DMS153 (cell line): ENCODE measurements at places on chromosomes 7 and 10.

GRCh38 chr7:74051193-74051592, 23.2 kb downstream of the ELN start:
- DNase-seq, result no peak

GRCh38 chr10:18446205-18446604, 205.2 kb downstream of the NSUN6 start:
- no peak for DNase-seq

- no peak for DNase-seq
These were observed 23.1 kb downstream of the GBX1 start for GRCh38 chr7:151144387-151144786.

- DNase-seq, result no peak
These were observed 59.2 kb downstream of the AKR1E2 start for GRCh38 chr10:4885162-4885561.

- DNase-seq, result no peak
These were observed 10.0 kb downstream of the WBP1L start for GRCh38 chr10:102753718-102754117.

- no peak for DNase-seq
These were observed 10.9 kb downstream of the BPGM start for GRCh38 chr7:134657526-134657925.

GRCh38 chr7:148772297-148773089, 73.8 kb downstream of the CUL1 start:
- no peak for DNase-seq

GRCh38 chr7:137591421-137591837, 247.9 kb upstream of the PTN start:
- DNase-seq, result no peak

DNA sequence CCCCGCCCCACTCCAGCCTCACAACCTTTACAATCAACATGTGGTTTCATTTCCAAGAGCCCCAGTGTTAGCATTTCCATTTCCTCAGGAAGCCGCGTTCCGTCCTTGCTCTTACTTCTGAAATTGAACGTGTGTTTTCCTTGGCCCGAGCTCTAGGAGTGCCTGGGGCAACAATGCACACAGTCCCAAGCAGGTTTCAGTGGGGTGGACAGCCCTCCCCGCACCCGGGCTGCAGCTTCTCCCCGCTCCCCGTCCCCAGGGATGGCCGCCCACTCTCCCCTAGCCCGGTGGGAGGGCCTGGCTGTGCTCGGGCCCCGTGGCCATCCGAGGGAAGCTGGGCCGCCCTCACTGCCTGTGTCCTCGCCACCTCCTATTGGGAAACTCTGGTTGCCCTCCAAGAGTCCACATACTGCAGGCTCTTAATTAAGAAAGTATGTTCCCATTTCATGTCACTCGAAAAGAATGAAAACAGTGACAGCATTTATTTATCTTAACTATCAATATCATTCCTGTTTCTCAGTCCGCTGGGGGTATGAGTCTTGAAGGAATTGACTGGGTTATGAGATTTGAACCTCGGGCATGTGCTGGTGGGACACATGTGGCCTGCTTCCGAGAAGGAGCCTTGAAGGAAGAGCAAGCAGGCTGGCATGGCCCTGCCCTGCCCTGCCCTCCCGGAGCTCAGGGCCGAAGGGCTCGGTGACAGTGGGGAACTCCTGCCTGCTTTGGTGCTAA, 163.8 kb downstream of the GRK5 start:
- DNase-seq, result no peak

DNA sequence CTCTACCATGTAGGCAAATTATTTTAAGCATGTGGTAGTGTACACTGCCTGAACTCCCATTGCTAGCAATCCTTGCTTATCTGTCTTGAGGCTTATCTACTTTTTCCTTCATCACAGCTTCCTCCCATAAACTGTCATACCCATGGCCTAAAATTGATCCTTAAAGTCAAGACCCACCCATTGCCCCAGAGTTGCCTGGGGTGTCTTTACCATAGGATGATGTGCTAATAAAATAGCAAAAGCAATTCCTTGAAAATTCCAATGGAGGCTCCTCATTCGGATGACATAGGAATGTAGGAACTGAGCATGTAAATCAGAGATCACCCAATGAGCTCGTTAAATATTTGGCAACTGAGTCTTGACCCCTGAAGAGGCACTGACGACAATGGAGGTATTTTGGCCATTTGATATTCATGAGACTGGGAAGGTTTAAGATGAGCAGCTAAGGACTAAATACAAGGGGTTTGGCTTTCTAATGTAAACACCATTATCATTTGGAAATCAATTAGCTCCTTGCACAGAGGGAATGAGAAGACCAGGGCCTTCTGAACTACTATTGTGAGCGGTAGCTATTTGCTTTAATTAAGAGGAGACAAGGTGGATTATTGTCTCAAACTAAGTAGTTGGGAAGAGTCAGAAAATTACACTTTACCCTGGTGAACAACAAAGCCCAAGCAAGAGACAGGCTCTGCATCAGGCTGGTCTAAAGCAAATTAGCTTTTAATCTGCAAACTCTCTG, 234.9 kb downstream of the GATA3 start:
- no peak for DNase-seq

DNA sequence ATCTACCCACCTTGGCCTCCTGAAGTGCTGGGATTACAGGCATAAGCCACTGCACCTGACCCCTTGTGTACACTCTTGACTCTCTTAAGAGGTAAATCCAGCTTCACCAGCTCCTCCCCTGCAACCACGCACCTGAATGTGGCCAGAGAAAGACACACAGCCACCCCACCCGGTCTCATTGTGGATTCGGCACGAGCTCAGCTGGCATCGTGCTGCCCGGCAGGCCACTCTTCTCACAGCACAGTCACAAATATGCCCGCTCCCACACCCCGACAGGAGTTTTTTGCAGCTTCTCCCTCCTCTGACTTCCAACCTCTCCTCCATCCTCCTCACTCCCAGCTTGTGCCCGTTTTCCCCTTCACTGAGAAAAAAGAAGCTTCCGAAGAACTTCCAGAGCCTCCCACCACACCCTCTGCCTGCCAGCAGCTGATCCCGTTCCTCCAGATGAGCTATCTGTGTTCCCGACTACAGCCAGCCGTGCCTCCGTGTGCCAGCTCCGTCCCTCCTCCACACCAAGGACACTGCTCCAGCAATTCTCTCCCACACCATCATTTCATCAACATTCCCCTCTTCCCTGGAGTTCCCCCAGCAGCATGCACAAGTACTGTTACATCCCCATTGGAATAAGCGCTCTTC, 8.0 kb upstream of the SMARCD3 start:
- DNase-seq, result no peak

DNA sequence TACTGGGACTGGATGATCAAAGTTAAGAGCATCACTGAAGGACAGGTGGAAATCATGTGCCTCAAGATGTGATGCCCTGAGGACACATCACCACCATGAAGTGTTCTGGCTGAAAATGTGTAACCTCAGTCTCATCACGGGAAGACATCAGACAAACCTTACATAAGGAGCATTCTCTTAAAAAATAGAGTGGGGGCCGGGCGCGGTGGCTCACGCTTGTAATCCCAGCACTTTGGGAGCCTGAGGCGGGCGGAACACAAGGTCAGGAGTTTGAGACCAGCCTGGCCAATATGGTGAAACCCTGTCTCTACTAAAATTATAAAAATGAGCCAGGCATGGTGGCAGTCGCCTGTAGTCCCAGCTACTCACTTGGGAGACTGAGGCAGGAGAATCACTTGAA, 65.6 kb downstream of the LOXL4 start:
- no peak for DNase-seq

DNA sequence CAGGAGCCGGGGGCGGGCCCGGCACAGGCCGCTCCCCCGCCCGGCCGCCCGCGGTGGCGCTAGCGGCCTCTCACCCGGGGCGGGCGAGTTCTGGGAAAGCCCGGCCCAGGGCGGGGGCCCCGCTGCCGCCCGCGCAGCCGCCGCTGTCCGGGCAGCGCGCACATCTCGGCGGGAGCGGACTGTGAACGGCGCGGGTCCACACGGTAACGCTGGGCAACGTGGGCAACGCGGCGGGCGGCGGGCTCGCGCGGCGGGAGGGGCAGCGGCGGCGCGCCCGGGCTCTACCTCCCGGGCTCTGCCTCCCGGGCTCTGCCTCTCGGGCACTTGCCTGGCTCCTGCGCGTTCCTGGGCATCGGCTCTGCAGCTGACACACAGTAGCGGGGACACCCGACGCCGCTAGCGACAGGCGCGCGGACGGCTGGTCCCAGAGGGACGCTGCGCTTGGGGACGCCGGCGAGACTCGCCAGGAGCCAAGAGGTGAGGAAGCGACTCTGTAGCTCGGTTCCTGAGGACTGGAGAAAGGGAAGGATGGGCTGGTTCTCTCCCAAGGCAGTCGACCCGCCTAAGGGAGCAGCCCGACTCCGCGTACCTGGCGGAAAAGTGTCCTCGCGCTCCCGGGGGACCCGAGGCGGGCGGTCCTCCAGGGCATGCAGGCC, at the start of gene PLCE1:
PLCE1 (plus strand) TSS at position 150 of the 656 bp plus-strand sequence. CDS start 37,116 bp downstream, outside the sequence.
- DNase-seq, result peak; percentile 53

GRCh38 chr10:50528206-50528605, 95.5 kb downstream of the SGMS1 start:
- DNase-seq, result no peak

DNA sequence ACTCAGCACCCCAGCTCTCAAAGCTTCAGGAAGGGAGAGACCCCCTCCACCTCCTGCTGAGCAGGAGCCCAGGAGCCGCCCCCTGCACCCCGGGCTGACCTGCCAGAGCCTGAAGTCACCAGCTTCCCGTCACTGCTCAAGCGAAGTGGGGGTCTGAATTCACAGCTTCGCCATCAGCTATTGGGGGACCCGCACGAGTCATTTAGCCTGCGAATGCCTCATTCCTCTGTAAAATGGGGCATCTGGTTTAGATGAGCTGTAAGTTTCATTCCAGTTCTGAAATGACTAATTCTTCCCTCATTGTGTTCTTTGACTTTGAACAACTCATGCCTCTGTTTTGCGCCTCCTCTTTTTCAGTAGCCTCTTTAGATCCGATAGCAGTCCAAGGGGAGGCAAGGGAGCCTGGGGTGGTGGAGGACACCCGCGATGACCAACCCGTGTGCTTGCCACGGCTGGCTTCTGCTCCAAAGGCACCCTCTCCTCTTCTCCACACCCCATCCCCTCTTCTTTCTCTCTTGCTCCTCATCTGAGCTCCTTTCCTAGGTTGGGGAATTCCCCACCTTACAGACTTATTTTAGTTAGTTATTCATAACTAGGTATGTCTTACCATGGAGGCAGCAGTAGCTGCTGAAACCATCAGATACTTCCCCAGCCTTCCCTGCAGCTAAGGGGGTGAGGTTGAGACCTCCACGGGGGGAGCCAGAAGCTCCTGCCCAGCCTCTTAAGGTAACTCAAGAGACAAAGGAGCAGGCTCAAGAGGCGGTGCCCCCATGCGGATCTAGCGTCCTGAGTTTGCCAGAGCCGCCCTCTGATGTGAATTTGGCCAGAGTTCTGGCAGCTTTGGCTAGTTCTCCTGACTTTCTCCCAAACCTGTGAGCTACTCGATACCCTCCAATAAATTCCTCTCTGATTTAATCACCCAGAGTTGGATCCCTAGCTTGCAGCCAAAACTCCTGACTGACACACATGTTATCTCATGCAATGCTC, 47.7 kb downstream of the RBM17 start:
- no peak for DNase-seq

DNA sequence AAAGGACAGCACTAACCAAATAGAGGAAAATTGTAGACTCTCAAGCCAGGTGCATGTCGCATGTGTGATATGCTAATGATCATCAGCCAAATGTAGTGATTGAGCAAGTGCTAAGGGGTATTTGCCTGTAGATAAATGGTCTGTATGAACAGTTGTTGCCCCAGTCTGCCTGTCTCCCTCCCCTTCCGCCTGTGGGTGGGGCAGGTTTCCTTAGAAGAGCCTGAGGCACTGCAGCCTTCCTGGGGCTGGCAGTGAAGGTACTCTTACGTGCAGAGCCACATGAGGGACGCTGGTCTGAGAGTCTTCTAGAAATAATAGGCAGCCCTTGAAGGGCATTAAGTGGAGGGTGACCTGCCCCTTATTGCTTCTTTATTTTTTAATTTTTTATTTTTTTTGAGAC, 152.1 kb downstream of the SNX10 start:
- DNase-seq, result no peak

DNA sequence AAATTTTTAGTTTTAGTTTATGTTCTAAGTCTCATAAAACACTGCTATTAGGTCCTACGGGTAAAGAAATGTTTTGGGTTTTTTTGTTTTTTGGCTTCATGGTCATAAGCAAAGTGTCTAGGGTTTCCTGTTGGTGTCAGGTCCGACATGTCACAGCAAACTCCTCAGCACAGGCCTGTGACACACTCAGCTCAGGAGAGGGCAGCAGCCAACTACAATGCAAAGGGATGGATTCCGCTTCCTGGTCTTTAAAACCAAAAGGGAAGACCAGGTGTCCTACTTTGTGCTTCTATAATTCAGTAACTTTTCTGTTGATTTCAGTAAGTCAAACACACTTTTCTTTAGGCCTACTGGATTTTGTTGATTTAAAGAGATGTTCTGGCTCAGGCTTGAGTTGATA, 83.8 kb upstream of the MACROH2A2 start:
- no peak for DNase-seq

GRCh38 chr10:26212511-26212910, 4.1 kb upstream of the GAD2 start:
- DNase-seq, result no peak

DNA sequence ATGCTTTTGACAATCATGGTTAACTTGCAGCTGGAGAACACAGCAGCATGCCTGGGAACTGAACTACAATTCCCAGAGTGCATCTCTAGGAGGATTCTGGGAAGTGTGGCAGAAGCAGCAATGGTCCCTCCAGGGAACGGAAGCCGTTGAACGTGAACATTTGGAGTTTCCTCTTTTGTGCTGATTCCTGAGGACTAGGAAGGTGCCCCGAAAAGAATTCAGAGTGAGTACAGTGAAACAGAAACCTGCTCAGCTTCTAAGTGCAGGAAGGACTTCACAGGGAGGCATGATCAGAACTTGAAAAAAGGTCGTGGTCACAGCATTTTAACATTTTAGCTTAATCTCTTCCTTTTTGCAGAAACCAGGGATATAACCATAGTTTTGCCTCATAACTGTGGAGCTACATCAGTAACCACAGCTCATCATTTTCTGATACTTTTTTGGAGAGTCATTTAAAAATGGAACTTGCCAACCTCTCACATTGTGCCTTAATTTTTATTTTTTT, at the start of gene NUDT13:
NUDT13 (plus strand) TSS at position 111 of the 505 bp plus-strand sequence. CDS start 3,911 bp downstream, outside the sequence.
- DNase-seq, result peak; percentile 80

GRCh38 chr7:15920953-15921352, 234.5 kb upstream of the MEOX2 start:
- no peak for DNase-seq

DNA sequence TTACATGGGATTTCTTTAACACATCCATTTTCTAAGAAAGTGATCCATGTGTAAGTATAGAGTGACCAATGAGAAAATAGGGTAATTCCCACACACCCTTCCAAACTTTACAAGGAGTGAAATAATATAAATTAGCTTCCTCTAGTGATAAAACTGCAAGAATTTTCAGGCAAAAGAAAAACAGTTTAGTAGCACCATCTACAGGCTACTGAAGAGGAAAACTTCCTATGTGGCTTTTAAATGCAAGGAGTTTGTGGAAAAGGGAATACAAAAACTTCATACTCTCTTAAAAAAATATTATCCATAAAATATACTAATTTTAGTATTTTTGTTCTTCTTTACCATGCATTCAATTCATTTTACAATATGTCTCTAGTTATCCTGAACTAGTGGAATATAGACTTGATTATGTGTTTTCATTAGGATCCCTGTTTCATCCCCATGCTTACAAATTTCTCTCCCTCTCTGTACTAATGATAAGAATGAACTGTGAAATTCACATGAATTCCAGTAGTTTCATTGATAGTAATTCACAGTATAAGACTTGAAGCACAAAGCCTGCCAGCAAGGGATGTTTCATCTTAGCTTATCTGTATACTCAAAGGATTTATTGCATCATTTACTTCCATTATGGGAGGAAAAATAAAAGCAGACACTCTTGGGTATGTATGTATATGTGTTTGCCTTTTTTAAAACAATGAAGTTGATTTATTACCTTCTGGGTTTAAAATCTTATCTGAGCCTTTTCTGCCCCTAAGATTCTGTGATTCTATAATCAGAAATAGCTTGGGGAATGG, 442.9 kb downstream of the AUTS2 start:
- no peak for DNase-seq
